ENCODE measurements at places on chromosomes 6 and 20. TPM values are rescaled to one million over a fixed set of nuclear protein-coding genes. Genes with fewer than 3 reads are reported as not detected.

DNA sequence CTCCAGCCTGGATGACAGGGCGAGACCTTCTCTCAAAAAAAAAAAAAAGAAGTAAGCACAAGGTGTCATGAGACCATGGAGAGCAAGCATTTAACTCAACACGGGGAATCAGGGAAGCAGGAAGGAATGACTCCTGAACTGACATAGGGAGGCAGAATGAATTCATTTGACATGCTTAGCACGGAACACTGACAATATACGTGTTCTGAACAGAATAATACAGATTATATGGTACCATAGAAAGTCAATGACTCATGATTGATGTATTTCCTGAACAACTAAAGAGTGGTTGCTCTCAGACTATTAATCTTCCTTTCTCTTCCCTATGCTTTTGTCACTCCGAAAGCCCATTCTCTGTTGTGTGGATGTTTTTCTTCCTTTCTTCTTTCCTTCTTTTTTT is 20.7 kb upstream of the ASIP start:
- DNase-seq = no peak

GRCh38 chr20:33664085-33664761 is 2.1 kb downstream of the C20orf144 start:
- DNase-seq = no peak

- no peak for DNase-seq
Observed at GRCh38 chr20:34557936-34558319, 590 bp upstream of the MAP1LC3A start.

DNA sequence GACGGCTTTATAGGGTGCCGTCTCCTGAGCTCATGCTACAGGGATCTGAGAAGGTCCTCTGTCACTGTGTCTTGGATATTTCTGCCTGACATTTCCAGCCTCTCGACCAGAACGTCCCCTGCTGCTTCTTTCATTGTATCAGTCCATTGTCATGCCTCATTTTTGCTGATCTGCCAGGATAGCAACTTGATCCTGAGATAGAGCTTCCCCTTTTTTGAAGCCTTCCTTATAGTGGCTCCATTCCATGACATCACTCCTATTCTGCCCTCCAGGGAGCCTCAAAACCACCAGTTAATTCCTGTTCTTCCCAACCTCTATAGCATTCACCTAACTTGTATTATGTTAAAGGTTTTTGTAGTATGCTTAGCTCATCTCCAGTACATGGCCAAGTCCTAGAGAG is 431.8 kb upstream of the NOX3 start:
- DNase-seq = no peak

The CCDC167 gene
- 53.4 TPM for total RNA-seq

The KPNA5 gene
- total RNA-seq = 8.9 TPM

GRCh38 chr20:62885046-62885895 is 23.6 kb upstream of the TCFL5 start:
- DNase-seq = no peak

GRCh38 chr20:53059848-53060247 is 87.7 kb downstream of the TSHZ2 start:
- no peak for DNase-seq

DNA sequence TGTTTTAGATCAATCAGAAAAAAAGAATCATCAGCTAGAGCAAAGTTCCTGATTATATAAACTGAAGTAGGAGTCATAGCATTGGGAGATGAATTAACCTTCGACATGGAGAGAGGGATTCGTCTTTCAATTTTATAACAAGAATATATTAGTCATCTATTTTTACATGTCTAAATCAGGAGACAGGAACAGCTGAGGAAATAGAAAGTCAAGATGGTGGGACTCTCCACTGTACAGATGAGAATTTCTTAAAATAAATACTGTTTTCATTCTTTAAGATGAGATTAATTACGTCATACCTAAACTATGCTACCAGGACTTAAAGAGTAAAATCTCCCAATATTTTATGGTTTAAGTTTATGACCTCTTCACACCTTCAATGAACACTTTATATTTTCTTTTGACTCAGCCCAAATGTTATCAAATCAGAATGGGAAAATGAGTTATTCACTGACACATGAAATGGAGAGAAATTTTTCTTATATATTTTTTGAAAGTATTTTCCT is 1137.7 kb downstream of the EPHA7 start:
- DNase-seq = no peak
